ENCODE measurements at places on chromosomes 7 and 10.

DNA sequence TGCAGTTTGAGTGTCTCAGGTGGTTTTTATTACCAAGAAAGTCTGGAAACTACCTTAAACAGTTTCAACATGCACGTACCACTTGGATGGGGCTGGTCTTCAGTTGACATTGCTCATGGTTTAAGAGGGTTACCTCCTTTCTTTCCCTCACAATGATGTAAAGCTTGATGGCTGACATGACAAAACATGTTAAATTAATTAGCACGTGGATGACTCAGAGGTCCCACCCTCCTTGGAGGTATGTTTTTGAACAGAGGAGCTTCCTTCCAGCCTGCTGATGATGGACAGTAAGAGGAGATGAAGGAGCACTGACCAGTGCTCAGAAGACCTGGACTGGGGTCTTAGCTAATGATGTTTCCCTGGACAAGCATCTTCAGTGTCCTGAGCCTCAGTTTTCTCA is 322.3 kb upstream of the PODXL start:
- no peak for DNase-seq

GRCh38 chr10:25294032-25294926 is 119.5 kb downstream of the GPR158 start:
- no peak for DNase-seq

GRCh38 chr10:1872151-1872726 is 134.9 kb upstream of the ADARB2 start:
- DNase-seq: no peak

GRCh38 chr10:79247373-79248137 is 99.7 kb upstream of the PPIF start:
- DNase-seq: no peak

GRCh38 chr10:64635906-64636305 is 1114.7 kb downstream of the REEP3 start:
- no peak for DNase-seq

DNA sequence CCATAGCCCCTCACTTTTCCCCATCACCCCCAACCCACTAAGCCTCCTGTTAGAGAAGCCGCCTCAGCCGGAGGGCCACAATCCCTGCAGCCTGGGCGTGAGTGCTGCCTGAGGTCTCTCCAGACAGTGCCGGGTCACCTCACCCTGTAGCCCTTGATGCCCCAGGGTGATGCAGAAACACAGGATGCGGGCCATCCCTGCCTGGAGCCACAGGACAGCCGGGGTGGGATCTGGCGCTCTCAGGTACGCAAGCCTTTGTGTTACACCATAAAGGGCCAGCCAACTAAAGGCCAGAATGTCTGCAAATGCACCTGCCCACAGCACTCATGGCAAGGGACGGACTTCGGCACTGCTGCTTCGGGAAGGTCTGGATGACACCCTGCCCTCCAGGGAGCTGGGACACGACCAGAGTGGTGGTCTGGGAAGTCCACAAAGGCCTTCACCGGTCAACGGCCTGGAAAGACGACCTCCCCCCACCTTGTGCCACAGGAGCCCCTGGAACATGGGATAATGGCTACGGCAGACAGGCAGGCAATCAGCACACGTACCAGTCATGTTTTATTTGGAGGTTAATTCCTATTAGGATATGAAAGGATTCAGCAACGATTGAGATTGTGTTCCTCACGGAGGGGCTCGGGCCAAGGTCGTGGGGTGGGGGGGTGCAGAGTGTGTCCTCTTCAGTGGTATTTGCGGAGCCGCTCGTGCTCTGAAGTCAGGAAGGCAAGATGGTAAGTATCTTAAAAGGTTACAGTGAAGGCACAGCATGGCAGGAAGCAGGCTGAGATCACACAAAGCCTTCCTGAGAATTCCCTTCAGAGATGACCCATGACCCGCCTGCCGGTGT is 8.1 kb downstream of the ATP5MF start:
- no peak for DNase-seq

DNA sequence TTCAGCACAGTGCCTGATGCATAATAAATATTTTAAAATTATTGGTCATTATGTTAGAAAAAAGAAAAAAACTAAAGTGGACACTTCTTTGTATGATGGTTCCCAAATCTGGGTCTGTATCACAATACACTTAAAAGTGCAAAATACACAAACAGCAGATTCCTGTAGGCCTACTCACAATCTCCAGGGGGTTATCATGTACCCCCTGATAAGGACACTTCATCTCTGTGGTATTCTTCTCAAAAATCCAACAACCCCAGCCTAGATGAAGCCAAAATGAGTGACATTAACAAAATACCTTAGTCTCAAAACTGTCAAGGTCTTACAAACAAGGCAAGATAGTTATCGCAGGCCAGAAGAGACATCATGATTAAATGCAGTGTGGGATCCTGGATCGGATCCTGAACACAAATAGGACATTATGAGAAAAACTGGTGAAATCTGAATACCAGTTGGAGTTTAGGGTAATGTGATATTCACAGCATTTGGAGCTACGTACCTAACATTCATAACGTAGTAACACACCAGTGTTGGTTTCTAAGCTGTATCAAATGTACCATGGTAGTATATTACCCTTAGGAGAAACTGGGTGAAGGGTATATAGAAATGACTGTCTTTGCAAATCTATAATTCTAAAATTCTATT is 45.2 kb downstream of the NSUN6 start:
- no peak for DNase-seq

- DNase-seq: no peak
Measured at GRCh38 chr10:11298116-11298515, 280.4 kb downstream of the CELF2 start.

DNA sequence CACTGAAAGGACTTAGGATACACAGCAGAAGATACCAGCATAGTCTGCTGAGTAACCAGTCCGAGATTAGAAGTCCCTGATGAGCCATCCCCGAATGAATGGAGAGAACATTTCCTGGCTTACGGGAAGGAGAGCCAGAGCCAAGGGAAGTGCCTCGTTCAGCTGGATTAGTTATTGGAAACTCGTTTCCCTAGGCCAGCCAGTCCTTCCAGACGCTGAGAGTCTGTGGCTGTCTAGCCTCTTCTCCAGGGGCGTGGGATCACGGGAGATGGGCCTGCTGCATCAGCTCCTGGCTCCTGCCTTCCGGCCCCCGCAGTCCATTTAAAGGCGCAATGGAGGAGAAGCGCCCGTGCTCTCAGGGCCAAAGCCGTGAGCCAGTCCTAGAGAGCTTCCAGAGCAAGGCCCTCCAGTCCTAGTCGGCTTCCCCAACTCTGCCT is 712.8 kb downstream of the PARD3 start:
- DNase-seq: no peak

- DNase-seq: no peak
Measured at GRCh38 chr7:142300689-142301088, 42.8 kb upstream of the PRSS58 start.

- no peak for DNase-seq
Measured at GRCh38 chr7:149690688-149691446, 82.5 kb downstream of the ZNF467 start.

DNA sequence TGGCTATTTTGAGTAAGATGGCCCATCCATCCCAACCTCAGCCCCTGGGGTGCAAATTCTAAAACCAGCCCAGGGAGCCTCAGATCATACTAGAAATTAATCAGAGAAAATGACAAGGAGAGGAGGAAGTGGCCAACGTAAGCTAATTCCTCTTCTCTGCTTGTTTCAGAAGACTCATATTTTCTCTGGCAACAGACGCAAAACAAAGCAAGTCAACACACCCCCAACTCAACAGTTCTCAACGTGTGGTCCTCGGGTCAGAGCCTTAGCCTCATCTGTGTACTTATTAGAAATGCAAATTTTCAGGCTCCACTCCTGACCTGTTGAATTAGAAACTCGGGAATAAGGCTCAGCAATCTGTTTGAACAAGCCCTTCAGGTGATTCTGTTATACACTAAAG is 413.9 kb upstream of the AUTS2 start:
- DNase-seq: no peak

- no peak for DNase-seq
Measured at GRCh38 chr7:6628045-6628444, 9.1 kb upstream of the ZNF316 start.

- DNase-seq: no peak
Measured at GRCh38 chr7:142180426-142180825, 68.9 kb downstream of the MGAM2 start.

GRCh38 chr10:58672845-58673244 is 160.2 kb downstream of the BICC1 start:
- DNase-seq: no peak

DNA sequence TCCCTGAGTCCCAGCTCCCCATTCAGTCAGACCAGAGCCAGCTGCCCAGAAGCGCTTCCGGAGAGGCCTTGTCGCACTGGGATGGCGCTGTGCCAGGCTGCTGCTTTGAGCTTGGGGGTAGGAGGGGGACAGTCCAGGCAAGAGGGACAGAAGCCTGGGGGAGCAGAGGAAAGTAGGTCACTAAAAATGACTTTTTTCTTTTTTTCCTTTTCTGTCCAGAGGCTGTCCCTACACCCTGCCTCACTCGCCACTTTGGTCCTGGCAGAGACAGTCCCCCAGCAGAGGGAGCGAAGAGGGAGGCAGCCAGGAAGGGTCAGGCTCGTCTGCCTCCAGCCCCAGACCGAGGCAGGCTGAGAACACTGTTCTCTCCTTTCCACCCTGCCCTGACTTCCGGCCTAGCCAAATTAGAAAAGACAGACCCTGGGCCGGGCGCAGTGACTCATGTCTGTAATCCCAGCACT is 15.8 kb upstream of the TRIM8 start:
- DNase-seq: no peak

DNA sequence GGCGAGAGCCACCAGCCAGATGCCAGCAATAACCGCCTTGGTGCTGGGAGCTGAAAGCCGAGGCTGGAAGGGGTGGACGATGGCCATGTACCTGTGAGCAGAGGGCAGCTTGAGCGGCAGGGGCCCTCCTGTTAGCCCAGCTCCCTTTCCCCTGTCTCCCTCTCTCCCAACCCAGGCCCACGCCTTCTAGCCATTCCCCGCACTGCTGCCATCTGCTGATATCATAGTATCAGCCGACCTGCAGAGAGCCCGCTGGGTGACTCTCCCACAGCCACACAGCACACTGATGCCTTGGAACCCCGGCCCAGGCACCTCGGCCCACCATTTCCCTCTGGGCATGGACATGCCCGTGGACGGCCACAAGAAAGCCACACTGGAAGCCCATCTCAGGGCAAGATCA is 1.7 kb downstream of the TACR2 start:
- DNase-seq: no peak

DNA sequence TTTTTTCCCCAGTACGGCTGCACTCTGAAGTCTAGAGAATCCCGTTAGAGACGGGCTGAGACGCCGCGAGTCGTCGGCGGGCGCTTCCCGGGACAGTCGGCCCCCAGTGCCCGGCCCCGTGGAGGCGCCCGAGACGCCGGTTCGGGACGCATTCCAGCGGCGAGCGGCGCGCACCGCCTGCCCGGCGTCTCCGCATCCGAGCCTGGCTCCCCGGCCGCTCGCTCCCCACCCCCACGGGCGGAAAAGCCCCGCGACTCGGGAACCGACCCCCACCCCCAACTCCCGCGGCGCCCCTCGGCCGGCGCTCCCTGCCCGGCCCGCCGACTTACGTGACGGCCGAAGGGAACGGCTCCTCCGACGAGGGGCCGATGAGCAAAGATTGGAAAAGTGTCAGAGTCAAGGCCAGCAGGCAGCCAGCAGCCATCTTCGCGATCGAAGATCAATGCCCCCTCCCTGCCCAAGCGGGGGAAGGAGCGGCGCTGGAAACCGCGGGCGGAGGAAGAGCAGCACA is 486 bp downstream of the CACNA2D1 start:
- no peak for DNase-seq

DNA sequence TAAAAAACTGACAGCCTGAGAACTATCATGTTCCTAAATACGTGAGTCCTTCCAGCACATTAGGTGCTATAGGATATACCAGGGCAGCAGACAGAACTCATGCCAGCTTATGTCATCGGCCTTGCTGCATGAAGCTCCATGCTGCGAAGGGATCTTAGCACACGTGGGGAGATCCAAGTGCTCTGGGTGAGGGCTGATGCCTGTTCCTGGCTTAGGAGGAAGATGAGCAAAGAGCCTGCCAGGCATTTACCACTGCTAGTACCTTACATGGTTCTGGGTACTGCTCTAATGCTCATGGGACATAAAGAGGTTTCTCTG is 43.2 kb downstream of the SVIL start:
- DNase-seq: no peak

GRCh38 chr7:154931906-154932305 is 71.0 kb downstream of the PAXIP1 start:
- DNase-seq: no peak

DNA sequence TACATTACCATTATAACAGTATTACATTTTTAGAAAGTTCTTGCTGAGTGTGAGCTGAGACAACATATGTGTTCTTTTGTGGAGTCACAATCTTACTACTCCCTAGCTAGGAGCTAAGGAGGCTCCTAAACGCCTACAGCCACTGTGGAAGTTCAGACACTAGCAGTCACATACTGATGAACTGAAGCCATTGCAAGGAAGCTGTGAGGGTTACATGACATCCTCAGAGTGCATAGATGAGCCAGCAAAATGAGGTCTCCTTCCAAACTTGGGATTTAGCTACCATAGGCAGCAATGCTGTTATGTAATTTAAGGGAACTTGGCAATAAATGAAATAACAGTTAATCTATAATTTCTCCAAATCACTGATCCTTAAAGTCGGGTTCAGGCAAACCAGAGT is 10.8 kb upstream of the ST7 start:
- DNase-seq: no peak

GRCh38 chr7:3234851-3235250 is 66.2 kb upstream of the SDK1 start:
- DNase-seq: no peak

GRCh38 chr10:24442234-24442633 is 233.3 kb downstream of the KIAA1217 start:
- no peak for DNase-seq

- DNase-seq: no peak
Measured at GRCh38 chr10:36256948-36257356, 614.9 kb upstream of the FZD8 start.

DNA sequence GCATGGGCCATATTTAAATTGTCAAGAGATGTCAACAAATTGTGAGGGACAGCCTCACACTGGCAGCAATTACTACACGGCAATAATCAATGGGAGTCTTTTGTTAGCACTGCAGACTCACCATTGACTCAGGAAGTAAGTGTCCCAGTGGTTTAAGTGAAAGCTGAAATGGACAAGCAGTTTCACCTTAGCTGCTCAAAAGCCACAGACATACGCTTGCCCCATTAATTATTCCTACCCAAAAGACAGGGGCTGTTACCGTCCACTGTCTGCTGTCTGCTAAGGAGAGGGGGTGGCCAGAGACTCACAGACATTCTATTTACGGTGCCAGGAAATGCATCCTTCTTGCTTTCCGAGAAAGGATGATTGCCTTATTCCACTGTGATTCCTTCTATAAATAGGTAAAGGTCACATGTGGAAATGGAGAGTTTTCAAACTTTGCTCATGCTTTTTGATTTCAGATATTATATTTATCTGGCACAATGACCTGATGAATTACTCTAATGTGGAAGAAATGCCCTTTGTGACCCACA is 309.7 kb upstream of the NFE2L3 start:
- no peak for DNase-seq

GRCh38 chr7:38068461-38068860 is 109.6 kb upstream of the STARD3NL start:
- DNase-seq: no peak

Data from NCI-H187 treated with DMSO at 0.1 percent for 48 hours (cell line).